ENCODE measurements at places on chromosomes 11 and 22.
A peak's percentile ranks its signal among the peaks of the same experiment; 100 is the strongest.

DNA sequence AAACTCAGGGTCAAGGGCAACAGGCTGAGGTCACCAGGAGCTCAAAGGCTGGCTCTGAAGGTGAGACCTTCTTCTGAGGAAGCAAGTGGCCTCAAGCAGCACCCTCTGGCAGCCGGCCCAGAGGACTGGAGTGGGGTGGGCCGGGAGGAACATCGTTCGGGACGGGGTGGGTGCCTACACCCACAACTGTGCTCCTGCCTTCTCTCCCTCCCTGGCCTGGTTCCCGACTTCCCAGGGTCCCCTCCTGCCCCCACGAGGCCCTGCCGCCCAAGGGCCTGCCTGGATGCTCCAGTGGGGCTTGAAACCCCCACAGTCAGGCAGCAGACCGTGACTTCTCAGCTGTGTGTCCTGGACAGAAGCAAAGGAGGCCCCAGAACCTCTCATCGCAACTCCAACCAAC lies 195.7 kb downstream of the IGLL1 start:
- no peak for DNase-seq

- DNase-seq, result no peak
These were observed 53.9 kb upstream of the RCE1 start for GRCh38 chr11:66789097-66789890.

GRCh38 chr11:117984476-117984875 lies 1.7 kb upstream of the IL10RA start:
- DNase-seq, result no peak

DNA sequence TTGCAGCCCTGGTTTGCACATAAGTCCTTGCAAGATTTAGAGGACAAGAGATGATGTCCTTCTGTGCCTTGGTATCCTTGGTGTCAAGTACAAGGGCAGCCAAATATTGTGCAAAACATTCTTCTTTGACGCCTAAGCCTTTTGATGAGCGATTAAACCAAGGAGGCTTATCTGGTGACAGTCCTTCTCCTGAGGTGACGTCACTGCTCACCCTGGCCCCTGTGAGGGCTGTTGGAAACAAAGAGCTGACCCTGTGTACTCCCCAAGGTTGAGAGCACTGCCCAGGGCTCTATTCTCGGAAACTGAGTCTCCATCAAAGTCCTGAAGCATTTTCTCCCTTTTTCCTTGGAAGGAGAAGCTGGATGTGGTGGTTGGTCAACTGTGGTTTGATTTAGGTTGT lies 4.7 kb upstream of the GRAMD1B start:
- no peak for DNase-seq

DNA sequence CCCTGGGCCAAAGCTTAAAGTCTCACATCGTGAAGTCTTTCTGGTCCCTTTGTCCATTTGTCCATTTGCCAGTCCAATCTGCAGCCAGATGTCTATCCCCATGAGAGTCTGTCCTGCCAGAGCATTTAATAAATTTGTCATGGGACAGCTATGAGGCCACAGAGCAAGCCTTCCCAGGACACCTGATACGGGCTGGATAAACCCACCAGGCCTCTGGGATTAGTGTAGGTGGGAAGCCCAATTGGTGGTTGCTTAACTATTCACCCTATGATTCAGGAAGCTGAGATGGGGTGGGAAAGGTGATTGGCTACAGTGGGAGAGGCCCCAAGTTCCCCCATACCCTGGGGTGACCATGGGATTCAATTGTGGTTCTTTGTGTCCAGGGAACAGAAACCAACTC lies 39.9 kb downstream of the MYEOV start:
- DNase-seq, result no peak

DNA sequence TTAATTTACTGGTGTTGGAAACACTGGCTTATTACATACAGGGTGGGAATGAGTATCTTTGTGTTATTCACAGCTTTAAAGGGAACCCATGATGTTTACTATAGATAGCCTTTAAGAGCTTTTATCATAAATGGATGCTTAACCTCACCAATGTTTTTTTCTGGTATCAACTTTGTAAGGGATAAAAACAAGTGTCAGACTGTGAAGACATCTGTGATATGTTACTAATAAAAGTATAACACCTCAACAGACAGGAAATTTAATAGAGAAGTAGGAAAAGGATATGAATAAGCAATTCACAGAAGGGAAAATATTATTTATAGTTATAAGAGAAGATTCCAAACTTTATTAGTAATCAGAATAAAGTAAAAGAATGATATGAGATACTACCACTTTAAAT lies 46.3 kb downstream of the ACAT1 start:
- DNase-seq, result no peak

GRCh38 chr22:30266445-30267381 lies at the start of gene OSM:
OSM (minus strand) TSS chr22:30266851; CDS start chr22:30266799, 52 bp downstream.
- DNase-seq, result peak; percentile 83

Measured in stimulated activated naive CD8-positive, alpha-beta T cell treated with anti-CD3 and anti-CD28 coated beads, Interleukin-15, Interleukin-2, amounts not matched to agents 100 U/mL and 50 U/mL, for 24 hours (primary cell).